ENCODE measurements at places on chromosomes 1 and 21. TPM values are rescaled to one million over a fixed set of nuclear protein-coding genes. Genes with fewer than 3 reads are reported as not detected.

DNA sequence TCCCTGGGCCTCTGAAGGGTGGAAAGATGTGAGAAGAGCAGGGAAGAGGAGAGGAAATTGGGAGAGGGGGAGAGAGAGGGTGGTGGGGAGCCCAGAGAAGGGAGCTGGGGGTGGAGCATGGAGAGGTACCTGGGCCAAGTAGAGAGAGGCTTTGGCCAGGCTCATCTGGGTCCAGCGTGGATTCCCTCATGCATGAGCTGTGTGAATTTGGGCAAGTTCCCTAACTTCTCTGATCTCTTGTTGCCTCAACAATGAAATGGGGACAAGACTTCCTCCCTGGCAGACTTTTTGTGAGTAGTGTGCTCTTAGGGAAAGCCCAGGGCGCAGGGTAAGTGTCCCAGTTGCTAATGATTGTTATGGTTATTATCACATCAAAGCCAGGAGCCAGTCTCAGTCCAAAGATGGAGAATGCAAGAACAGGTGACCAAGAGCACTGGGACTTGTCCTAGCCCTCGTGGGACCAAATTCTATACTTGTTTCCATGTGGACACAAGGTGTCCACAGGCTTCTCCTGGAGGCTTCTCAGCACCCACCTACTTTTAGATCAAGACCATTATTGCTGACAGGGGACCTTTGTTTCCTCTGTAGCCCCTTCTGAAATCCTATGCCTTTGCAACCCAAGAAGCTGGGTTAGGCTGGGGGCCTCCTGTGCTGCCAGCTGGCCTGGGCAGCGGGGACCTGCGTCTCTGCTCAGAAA lies 13.9 kb downstream of the IL6R start:
- no peak for DNase-seq

DNA sequence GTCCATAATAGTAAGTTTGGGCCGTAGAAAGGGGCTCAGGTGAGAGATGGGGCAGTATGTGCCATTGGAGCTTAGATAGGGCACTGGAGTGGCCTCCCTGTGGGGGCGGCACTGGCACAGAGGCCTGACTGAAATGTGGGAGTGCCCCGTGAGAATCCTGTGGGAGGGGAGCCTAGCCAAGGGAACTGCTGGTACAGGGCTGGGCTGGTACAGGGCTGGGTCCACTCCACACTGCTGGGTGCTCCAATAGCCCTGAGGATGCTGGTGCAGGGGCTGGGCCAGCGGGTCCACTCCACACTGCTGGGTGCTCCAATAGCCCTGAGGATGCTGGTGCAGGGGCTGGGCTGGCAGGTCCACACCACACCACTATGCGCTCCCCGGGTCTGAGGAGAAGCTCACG lies 44.8 kb upstream of the PWP2 start:
- no peak for DNase-seq

- DNase-seq = no peak
Measured at GRCh38 chr1:244955661-244956060, 91.3 kb upstream of the HNRNPU start.

GRCh38 chr1:210144736-210145135 lies 87.9 kb upstream of the SERTAD4 start:
- DNase-seq = no peak

DNA sequence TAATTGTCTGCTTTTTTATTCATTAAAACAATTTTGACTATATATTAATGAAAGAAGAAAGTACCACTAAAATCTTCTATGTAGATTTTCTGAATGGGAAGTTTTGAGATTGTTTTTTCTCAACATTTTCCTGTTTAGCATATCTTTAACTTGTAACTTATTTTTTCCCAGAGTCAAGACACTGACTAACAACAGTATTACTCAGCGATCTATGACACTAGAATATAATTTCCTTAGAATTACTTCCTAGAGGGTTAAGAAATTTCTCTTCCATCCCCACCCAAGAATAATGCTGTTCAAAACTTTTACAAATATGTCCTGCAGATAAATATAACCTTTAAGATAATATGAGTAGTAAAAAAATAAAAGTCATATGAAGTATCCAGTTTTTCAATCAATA lies 218.2 kb upstream of the NR5A2 start:
- DNase-seq = no peak

The KCNJ10 gene
- 0.10 TPM for total RNA-seq
